Activated T-cell treated with anti-CD3 and anti-CD28 coated beads for 48 hours (primary cell): ENCODE measurements at places on chromosomes 7 and 10.

- DNase-seq, result no peak
Measured at GRCh38 chr10:99661377-99661763, 2.1 kb downstream of the ENTPD7 start.

DNA sequence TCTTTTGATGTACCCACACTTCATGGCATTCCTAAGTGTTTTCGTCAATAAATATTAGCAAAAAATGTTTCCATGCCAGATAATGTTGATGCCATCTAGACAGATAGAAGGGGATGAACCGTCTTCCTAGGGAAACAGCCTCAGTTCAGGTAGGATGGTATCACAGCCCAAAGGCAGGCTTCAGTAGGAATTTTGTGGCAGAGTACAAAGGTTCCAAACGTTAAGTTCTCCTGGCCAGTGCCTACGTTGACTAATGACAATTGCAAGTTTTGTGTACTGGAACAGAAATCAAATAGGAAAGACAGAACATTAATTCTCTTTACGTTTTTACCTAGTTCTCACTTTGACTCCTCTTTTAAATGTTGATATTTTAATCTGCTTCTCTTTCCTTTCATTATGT, 75.0 kb downstream of the ZMYND11 start:
- no peak for DNase-seq

GRCh38 chr7:101096331-101096956, 11.2 kb downstream of the TRIM56 start:
- DNase-seq, result no peak

DNA sequence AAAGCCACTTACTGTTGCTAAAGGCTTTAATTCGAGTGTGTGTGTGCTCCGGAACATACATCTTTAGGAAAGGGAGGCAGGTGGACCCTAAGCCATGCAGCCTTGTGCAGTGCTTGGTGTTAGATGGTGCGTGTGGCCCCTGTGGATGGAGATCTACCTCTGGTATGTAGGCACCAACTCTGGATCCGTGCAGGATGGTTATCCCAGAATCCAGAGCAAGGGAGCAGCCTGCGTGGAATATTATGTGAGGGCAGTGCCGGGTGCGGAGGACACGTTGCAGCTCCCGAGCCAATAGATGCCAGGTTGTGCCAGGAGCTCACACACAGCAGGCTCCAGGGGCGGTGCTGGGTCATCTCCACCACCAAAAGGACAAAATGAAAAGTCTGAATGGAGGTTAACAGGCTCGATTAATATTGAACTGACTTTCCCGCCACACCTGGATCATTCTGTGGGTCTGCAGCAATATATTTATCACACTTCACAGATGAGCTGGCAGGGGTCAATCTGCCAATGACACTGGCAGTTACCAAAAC, 143.0 kb upstream of the NPS start:
- DNase-seq, result no peak

DNA sequence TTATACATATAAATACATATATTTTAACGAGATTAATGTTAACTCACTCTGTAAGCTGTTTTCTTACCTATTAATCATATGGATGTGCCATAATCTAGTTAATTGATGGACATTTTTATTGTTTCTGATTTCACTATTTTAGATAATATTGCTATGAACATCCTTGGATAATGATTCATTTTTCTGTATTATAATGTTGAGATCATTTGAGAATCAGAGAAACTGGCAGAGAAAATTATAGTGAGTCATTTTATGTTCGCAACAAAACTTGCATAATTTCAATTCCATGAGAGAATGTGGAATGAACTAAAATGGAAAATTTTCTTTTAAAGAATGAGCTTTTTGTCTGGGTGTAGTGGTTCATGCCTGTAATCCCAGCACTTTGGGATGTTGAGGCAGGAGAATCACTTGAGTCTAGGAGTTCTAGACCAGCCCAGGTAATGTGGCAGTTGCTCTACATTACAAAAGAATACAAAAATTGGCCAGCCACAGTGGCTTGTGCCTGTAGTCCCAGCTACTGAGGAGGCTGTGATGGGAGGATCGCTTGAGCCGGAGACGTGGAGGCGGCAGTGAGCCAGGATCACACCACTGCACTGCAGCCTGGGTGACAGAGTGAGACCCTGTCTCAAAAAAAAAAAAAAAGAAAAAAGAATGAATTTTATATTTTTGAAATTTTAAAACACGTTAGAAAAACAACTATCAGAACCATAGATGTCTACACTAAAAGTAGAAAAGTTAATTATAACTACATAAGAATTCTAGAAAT, 40.5 kb downstream of the PAPSS2 start:
- no peak for DNase-seq

GRCh38 chr7:66050337-66050957, 25.2 kb upstream of the ASL start:
- DNase-seq, result no peak

GRCh38 chr7:44980393-44981034, 1.7 kb upstream of the MYO1G start:
- peak; percentile 78 for DNase-seq

GRCh38 chr7:40810274-40810673, 675.5 kb downstream of the SUGCT start:
- no peak for DNase-seq

GRCh38 chr7:132548489-132549078, 27.7 kb downstream of the PLXNA4 start:
- peak; percentile 14 for DNase-seq

- DNase-seq, result no peak
Measured at GRCh38 chr7:85165263-85165662, 21.6 kb downstream of the SEMA3D start.

- DNase-seq, result no peak
Measured at GRCh38 chr7:86202833-86203232, 440.9 kb upstream of the GRM3 start.

DNA sequence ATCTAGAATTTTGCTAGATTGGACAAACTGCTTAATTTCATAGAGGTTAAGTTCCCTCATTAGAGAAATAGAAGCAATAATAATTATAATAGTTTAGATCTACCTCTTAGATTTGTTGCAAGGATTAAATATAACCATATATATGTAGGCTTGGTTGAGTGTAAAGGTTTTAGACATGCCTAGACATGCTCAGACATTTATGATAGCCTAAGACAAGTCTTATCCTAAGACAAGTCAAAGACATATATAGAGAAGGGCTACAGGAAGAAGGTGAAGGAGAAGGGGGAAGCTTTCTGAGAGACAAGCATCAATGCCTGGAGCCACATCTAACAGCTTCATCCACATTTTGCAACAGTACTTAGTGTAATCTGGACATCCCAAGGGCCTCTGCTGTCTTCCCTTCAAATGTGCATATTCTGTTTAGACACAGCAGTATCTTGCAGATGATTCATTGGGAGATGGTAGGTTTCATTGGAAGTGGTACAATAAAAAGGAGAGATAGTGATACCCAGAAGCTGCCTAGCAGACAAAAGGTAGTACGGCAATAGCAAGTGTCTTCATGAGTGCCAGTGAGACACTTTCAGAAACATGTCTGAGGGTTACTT, 146.5 kb downstream of the HGF start:
- no peak for DNase-seq

DNA sequence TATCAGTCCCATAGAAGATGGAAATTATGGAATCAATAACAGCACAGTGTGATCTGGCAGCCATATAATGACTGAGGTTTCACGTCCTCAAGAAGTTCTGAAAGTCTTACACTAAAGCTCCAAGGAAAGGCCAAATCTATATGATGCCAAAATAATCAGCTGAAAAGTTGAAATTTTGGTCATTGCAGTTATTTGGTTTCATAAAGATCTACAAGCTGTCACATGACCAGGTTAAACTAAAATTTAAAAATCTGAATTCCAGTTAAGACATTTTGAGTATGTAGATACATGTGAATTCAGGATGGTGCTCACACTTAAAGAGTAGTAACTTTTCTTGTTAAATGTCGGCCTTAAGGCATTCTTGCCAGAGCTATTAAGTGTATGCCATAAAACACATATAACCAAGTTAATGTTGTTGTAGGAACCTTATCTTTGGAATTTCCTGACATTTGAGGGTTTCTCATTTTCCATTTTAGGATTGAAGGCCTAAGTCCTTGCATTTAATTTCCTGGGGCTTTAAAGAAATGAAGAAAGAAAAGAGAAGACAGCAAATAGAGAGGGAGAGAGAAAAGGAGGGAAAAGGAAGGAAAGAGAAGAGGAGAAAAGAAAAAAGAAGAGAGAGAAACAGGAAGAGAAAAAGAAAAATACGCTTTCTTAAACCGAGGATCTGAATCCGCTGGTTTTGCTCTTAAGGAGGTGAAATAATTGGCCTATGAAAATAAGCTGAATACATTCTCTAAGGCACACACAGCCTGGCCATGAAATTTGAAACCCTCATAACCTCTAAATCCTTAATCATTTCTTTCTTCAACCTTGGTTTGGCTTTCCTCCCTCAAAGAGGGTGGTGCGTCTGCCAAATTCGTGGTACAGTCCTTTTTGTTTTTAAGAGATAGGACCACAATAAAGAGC, 43.8 kb downstream of the DENND2A start:
- no peak for DNase-seq

DNA sequence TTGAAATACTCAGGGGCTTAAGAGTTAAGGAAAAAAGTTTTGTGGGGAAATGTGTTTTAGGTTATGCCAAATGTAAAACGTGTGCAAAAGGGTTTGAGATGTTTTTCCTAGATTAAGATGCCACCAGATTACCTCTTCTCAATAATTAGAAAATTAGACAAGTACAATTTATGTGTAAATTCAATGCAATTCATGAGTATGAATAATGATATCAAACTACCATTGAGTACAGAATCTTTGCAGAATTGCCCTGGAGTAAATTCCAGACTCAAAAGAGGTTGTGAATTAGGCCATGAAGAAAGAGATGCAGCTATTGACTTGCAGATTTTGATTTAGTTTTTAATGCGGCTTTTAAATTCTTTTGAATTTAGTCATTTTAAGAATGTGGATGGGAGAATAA, 159.4 kb upstream of the INHBA start:
- no peak for DNase-seq
